T-helper 2 cell treated with Interferon-gamma antibody and Interleukin-4, amounts not matched to agents 5 μg/mL and 100 μg/mL, for 36 hours (primary cell): ENCODE measurements at places on chromosomes 5 and 9.

GRCh38 chr9:95667789-95668188 is 151.0 kb upstream of the PTCH1 start:
- DNase-seq: no peak

DNA sequence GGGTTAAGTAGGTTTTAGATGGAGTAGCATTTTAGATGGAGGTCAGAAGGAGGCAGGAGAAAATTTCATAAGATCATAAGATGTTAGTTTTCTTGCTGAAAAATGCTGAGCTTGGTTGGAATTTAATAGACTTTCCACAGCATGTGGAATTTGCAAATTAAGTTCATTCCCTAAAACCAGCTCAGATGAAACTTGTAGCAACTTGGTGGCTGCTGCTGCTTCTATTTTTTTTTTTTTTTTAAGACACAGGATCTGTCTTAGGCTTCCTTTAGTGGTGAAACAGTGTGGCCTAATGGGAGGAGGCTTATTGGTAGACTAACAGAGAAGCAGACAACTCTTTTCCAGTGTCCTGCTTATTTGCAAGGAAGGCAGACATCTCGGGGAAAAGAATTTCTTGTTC is 154.5 kb downstream of the AOPEP start:
- no peak for DNase-seq

GRCh38 chr5:6491196-6491918 is 42.7 kb downstream of the UBE2QL1 start:
- DNase-seq: no peak

DNA sequence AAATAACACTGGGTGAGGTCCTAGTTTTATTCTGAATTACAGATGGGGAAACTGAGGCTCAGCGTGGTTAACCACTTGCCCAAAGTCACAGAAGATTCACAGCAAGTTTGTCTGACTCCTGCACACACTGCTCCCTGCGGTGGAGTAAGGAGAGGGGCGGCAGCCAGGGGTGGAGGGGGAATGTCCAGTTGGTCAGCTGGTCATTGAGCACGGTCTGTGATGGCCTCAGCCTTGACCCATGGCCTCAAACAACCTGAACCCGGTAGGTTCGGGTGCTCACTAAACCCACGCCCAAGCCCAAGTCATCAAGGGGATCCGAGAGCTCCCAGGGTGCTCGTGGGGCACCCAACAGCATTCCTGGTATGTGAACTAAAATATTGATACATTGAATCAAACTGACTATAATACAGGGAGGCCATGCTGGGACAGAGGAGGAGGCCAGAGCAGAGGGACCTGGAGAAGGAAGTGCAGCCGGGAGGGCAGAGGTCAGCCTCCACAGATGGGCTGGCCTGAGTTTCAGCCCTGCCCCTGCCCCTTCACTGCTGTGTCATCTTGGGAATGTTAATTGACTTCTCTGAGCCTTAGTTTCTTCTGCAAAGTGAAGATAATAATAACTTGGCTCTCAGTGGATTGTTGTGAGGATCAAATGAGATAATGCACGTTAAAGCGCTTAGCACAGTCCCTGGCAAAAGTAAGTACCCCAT is 3.6 kb upstream of the IL17B start:
- DNase-seq: no peak

- no peak for DNase-seq
Observed at GRCh38 chr5:131976414-131977211, 31.1 kb upstream of the MEIKIN start.

- DNase-seq: no peak
Observed at GRCh38 chr5:87147441-87147840, 120.2 kb upstream of the RASA1 start.

GRCh38 chr9:97705354-97705950 is 8.3 kb upstream of the XPA start:
- DNase-seq: no peak

GRCh38 chr9:35353731-35354365 is 136.1 kb upstream of the RUSC2 start:
- DNase-seq: no peak

GRCh38 chr9:18447541-18447940 is 26.4 kb upstream of the ADAMTSL1 start:
- DNase-seq: no peak

GRCh38 chr9:130433168-130433946 is 11.4 kb upstream of the ASS1 start:
- peak; percentile 45 for DNase-seq

- DNase-seq: no peak
Observed at GRCh38 chr9:36550135-36550534, 22.6 kb upstream of the MELK start.

DNA sequence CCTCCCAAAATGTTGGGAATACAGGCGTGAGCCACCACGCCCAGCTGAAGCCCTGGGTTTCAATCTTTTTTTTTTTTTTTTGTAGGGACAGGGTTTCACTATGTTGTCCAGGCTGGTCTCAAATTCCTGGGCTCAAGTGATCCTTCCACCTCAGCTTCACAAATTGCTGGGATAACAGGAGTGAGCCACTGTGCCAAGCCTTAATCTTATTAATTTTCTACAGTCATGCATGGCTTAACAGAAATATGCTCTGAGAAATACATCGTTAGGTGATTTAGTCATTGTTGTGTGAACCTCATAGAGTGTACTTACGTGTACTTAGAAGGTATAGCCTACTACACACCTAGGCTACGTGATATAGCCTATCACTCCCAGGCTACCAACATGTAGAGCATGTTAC is 31.0 kb downstream of the GLDC start:
- no peak for DNase-seq

GRCh38 chr5:77696120-77696519 is 57.6 kb upstream of the OTP start:
- no peak for DNase-seq

DNA sequence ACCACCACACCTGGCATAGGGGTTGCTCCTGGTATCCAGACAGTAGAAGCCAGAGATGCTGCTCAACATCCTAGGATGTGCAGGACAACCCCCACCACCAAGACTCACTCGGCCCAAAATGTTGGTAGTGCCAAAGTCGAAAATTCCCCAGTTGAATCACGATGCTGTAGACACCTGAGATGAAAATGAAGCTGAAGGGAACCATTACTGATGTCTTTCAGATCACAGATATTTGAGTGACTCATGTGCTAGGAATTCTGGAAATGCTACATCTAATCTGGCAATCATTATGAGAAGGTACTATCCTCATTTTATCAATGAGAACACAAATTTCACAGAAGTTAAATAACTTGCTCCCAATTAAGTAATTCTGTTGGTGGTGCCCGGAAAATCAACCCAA is 21.0 kb upstream of the UBE2QL1 start:
- no peak for DNase-seq

- DNase-seq: no peak
Observed at GRCh38 chr5:157216391-157217142, 35.9 kb downstream of the ITK start.

GRCh38 chr5:73369278-73369677 is 79.3 kb downstream of the FOXD1 start:
- DNase-seq: no peak

- no peak for DNase-seq
Observed at GRCh38 chr5:109316634-109317033, 93.1 kb downstream of the PJA2 start.

GRCh38 chr5:74556631-74557595 is 83.6 kb downstream of the ENC1 start:
- DNase-seq: no peak

- no peak for DNase-seq
Observed at GRCh38 chr5:171659896-171660295, 125.7 kb upstream of the SMIM23 start.

GRCh38 chr9:94084314-94084713 is at the start of gene PTPDC1:
TSS of gene PTPDC1 (plus strand) at chr9:94084464. CDS start at chr9:94084531, 67 bp downstream.
- DNase-seq: no peak

- peak; percentile 92 for DNase-seq
Observed at GRCh38 chr9:91193087-91193657, 168.5 kb downstream of the AUH start.

GRCh38 chr5:177134697-177135225 is 1.2 kb downstream of the NSD1 start:
- DNase-seq: no peak

DNA sequence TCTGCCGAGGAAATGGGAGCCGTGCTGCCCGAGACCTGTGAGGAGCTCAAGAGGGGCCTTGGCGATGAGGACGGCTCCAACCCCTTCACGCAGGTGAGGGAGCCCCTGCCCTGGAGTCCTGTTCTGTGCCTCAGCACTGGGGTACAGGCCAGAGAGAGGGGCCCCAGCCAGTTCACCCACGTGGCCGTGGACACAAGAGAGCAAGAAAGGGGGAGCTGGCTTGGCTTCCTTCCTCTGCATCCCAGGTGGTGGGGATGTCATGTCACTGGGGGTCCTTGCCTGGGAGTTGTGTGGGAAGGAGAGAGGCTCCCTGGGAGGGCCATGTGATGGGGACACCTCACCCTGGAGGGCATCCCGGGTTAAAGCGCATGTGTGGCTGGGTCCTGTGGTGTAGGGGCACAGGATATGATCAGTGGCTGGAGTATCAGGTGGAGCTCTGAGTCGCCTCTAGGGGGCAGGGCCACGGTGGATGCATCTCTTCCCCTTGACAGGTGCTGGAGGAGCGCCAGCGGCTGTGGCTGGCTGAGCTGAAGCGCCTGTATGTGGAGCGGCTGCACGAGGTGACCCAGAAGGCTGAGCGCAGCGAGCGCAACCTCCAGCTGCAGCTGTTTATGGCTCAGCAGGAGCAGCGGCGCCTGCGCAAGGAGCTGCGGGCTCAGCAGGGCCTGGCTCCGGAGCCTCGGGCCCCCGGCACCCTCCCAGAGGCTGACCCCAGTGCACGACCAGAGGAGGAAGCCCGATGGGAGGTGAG is 7.5 kb downstream of the N4BP3 start:
- DNase-seq: peak; percentile 59

DNA sequence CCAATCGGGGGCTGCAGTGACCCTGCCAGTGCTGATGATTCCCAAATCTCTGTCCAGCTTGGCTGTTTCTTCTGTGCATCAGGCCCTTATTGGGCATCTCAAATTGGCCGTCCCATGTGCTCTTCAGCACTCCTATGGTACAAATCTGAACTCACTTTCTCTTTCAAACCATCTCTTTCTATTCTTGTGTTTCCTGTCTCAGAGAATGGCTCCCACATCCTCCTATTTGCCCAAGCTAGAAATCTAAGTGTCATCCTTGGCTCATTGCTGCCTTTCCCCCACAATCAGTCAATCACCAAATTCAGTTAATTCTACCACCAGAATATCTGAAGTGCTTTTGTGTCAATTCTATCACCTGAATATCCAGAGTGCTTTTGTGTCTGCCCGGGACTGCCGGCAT is 336.6 kb downstream of the CWC27 start:
- DNase-seq: no peak

DNA sequence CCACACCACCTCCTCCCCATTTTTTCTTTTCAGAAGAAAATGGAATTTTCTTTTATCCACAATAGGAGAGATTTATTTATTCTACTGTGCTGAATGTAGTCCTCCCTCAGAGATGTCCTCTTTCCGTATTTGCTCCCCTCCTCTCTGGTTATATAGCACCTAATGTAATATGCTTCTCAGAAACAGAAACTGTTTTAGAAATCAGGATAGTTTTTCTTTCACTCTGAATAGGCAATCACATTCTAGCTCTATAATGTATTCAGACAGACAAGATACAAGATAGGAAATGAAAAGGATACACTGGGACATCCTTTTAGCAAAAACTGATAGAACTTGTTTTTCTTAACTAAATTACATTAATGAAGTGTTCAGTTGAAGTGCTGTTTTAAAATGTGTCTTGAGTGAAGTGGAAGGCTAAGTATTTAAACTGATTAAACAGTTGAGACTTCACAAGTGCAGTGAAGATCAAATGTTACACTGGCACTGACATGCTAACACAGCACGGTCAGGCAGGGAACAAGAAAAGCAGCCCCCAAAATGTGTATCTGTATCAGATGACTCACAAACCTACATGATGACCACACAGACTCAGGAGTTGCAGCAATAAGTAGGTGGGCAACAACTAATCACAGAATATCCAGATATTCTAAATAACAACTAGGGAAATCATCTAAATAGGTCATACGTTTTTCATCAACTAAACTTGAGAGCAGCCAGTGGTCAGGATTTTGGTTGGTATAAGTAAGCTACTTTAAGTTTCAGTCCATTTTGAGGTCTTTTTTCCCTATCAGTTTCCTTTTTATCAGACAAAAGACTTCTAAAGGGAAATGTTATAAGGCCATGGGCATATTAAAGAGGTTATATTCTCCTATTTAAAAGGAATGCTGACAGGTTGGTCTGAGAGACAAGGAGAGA is 260.4 kb downstream of the MLLT3 start:
- no peak for DNase-seq

DNA sequence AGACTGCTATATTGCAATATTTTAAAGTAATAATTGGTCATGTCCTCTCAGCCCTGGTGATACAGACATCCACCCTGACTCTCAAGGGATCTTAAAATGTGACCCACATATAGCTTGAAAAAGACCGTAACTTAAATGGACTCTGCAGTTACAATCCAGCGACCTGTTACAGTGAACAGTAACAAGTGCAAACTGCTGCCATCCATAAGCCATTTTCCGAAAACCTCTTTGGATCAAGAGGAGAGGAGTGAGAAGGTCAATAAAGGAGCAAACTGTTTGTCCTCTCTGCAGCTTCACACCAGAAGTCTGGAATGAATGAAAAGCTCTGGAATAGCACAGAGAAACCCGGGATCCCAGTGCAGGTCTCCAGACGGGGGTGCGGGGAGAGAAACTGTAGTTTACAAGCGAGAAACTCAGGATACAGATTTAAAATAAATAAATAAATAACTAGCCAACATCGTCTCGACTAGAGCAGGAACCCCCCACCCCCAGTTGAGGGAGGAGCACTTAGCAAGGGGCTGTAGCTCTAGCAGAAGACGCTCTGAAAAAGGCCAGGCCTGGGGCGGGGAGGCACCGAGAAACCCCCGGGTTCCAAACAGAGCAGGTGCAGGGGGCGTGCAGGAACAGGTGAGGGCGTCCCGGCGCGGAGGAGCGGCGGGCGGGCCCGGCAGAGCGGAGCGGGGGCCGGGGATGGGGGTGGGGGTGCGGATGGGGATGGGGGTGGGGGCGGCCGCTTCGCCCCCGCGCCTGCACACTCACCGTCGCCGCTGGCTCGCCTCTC is 572 bp downstream of the ZDHHC21 start:
- DNase-seq: no peak

DNA sequence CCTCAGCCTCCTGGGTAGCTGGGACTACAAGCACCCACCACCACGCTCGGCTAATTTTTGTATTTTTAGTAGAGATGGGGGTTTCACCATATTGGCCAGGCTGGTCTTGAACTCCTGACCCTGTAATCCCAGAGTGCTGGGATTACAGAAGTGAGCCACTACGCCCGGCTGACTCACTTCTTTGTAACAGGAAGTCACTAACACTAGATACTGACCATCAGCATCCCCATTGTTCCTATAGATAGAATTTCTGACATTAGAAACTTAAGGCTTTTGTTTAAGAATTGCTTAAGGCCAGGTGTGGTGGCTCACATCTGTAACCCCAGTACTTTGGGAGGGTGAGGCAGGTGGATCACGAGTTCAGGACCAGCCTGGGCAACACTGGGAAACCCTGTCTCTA is 42.2 kb downstream of the LEAP2 start:
- DNase-seq: no peak

GRCh38 chr5:61828856-61829255 is 477.1 kb upstream of the KIF2A start:
- DNase-seq: no peak

GRCh38 chr5:45847877-45848276 is 151.7 kb upstream of the HCN1 start:
- DNase-seq: no peak
